M059J (cell line): ENCODE measurements at places on chromosomes 4 and X.

DNA sequence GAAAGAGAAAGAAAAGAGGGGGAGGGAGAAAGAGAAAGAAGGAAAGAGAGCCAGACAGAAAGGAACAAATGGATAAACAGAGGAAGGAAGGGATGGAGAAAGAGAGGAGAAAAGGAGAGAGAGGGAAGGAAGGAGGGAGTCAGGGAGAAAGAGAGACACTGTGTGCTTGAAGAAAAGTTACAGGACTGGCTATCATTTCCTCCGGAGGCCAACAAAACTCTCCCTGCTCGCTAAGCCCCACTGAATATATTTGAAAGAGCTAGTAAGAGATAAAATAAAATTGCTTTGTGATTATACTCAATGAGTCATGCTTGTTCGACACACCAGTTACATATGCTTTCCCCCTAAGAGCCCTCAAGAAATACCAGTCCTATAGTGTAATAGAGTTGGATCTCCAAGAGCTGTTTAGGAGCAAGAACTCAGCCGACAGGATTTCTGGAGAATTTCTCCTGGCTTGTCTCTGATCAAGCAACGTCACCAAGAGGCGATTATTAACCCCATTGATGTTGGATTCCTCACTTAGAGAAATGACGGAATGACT, 102.2 kb downstream of the MXRA5 start:
- DNase-seq: peak; percentile 86

GRCh38 chrX:135974279-135974856, 580 bp upstream of the MMGT1 start:
- DNase-seq: peak; percentile 54

GRCh38 chr4:4800646-4801408, 58.6 kb upstream of the MSX1 start:
- DNase-seq: peak; percentile 24

- no peak for DNase-seq
These were observed 53.5 kb upstream of the ACSL1 start for GRCh38 chr4:184879271-184879670.

DNA sequence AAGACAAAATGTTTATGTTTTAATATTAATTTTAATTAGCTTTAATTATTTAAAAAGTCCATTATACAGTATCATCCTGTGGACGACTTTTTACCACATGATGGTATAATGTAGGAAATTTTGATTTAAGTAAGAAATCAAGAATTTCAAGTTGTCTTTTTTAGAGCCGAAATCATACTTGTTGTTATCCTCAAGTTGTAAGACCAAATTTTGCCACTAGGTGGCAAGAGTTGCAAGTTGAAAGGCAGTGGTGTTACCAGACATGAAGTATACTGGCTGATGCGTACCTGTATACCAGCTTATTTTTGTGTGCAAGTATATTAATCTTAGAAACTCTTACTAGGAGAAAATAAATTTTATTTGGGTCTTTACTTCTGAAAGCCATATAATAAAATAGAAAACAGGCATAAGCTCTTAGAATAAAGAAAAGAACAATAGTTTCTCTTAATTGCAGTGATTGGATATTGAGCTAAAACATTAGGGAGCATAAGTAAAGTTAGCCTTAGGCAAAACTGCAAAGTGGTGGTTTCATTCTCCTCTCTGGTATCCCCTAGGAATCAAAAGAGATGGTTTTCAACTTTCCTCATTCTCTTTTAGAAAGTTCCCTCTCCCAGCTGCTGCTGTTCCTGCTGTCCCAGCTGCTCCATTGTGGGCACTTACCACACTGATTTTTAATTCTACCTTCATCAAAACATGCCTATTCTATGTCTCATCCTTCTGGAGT, 118.0 kb upstream of the WDFY3 start:
- peak; percentile 65 for DNase-seq

- no peak for DNase-seq
These were observed 95.9 kb upstream of the SCOC start for GRCh38 chr4:140277576-140277975.

GRCh38 chr4:3237266-3237665, 11.7 kb upstream of the MSANTD1 start:
- no peak for DNase-seq

DNA sequence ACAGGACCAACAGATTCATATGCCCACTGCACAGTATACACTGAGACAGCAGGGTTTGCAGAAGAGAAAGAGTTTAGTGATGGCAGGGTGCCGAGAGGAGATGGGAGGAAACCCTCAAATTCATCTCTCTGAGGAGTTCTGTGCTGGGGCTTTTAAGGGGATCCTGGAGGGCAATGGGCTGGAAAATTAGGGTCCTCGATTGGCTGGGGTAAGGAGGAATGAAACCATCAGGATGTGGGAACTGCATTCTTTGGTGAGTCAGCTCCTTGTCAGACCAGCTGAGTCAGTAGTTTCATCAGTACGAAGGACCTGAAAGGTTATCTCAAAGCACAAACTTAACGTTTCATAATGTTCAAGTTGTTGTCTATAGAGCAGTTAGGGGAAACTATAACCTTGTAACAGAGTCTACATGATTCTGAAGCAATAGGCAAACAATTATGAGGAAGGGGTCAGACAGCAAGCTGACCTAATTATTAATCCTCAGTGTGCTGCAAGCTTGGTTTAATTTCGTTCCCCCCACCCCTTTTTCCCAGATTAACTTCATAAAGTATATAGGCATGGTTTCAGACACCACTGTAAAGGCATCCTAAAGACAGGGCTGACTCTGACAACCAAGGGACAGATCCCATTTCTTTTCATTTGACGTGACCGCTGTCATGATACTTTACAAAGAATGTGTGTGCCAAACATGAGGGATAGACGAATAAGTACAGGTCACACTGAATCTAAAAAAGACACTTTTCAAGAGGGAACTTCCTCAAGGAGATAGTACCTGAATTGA, 1.5 kb upstream of the MSMO1 start:
- peak; percentile 93 for DNase-seq

GRCh38 chr4:55258152-55258865, 87.7 kb upstream of the SRD5A3 start:
- DNase-seq: peak; percentile 7

- no peak for DNase-seq
These were observed 9.7 kb upstream of the EOLA2 start for GRCh38 chrX:149948016-149948415.

- DNase-seq: no peak
These were observed 24.1 kb downstream of the OPHN1 start for GRCh38 chrX:68409194-68409593.

DNA sequence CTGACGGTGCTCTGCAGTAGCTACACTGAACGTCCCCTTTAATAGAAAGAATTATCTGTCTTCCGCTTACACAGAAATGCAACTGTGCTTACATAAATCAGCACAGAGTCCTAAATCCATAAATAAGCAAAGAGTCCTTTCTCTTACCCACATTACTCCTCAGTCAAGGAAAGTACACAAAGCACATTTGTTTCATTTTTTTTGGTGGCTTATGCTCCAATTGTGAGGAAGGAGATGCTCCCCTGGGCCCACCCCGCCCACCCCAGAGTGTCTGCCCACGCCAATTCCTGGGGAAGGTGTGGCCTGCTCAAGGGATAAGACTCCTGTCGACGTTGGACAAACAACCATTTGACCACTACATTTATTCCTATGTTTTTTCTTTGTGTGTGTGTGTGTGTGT, 53.8 kb downstream of the CPLX1 start:
- DNase-seq: no peak

DNA sequence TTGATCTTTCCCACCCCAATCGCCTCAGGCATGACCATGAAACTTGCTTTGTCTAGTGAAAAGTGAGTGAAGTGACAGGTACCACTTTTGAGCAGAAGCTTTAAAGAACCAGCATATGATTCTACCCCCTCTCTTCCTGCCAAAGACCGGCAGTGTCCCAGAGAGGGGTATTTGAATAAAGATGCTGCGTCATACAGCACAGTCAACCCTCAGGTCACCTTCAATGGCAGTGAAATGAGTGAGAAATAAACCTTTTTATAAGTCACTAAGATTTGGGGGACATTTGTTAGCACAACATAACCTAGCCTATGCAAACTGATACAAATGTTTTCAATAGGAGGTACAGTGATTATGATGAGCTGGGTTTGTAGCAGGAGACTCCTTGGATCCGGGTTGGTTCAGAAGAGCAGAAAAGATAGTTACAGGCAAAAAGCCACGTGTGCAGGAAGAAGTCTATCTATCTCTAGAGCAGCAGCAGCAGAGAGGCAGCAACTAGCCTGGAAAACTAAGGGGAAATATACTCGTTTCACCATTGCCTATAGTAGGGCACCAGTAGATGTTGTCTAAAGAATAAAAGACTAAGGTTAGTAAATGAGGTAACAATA, 30.3 kb upstream of the SPRY1 start:
- no peak for DNase-seq

GRCh38 chr4:20403846-20404245, 152.1 kb downstream of the SLIT2 start:
- no peak for DNase-seq

DNA sequence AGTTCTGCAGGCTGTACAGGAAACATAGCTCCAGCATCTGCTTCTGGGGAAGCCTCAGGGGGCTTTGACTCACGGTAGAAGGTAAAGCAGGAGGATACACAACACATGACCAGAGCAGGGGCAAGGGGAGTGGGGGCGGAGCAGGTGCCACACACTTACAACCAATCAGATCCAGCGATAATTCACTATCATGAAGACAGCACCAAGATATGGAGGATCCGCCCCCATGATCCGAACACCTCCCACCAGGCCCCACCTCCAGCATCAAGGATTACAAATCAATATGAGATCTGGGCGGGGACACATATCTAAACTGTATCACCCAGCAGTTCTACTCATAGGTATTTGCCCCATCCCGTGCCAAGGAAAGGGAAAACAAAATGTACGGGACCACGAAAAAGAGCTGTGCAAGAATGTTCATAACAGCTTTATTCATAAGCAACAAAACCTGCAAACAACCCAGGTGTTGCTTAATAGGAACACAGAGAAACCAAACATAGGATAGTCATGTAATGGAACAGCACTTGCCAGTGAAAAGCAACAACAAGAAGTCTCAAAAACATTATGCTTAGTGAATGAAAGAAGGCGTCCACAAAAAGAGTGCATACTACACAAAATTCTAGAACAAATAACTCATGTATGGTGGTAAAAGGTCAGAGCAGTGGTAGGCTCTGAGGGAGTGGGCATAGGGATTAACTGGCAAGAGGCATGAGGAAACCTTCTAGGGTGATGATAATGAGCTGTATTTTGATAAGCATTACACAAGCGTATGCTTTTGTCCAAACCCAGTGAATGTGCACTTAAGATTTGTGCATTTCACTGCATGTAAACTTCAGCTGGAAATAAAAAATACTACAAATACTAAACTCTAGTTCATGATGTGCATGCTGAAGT, 130.9 kb upstream of the FAM9B start:
- peak; percentile 17 for DNase-seq

GRCh38 chr4:138090150-138090917, 151.8 kb downstream of the SLC7A11 start:
- DNase-seq: peak; percentile 81

- peak; percentile 73 for DNase-seq
These were observed 57.3 kb downstream of the SH3BGRL start for GRCh38 chrX:81259020-81259713.

- no peak for DNase-seq
These were observed 2.8 kb downstream of the GAB1 start for GRCh38 chr4:143339497-143339896.

GRCh38 chr4:76485450-76485849, 50.4 kb downstream of the SHROOM3 start:
- peak; percentile 17 for DNase-seq

GRCh38 chrX:53186351-53186750, 38.7 kb downstream of the KDM5C start:
- DNase-seq: peak; percentile 70

- DNase-seq: no peak
These were observed 97.9 kb upstream of the ADAMTS3 start for GRCh38 chr4:72666910-72667309.

DNA sequence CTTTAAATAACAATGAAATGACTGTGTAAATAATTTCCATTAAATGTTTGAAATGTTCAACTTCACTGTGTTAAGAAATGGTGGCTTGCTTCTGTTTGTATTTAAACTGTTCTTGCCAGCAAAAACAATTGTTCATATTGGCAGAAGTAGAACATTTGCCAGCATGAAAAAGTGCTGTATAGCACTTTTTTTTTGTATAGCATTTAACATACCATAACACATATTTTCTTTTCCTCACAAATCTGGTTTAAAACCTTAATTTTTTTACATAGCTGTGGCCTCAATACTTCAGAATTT, 94.1 kb downstream of the COX18 start:
- no peak for DNase-seq

- no peak for DNase-seq
These were observed 623.5 kb upstream of the NR3C2 start for GRCh38 chr4:149065753-149066152.

DNA sequence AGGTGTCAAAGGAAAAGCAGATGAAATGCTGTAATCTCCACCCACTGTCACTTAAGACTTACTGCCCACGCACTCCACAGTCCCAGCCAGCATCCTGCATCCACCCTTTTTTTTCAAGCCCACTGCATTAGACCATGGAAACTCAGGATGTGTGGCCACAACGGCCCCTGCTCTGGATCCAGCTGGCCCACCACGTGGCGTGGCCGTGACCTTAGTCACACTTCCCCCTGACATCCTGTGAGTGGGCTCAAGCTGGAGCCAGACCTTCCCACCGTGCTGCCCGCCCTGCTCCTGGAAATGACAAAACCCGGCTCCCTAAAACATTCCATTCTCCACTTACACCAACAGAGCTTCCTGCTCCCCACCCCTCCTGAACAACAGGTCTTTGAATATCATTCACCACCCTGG, 588.3 kb upstream of the DIPK2B start:
- no peak for DNase-seq

DNA sequence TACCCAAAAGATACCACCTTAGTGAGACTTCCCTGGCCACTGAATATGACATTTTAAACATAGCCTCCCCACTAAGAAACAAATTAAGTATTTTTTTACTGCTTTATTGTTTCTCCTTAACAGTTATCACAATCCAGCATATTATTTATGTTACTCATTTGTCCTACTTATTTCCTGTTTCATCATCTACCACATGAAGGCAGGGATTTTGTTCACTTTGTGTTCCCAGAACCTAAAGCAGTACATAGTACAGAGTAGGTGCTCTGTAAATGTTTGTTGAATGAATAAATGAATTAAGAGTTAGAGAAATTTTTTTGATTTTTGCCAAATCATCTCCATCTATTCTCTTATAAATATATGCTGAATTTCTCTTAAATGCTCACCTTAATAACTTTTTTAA, 318.4 kb upstream of the GIMD1 start:
- no peak for DNase-seq

GRCh38 chr4:185213877-185214276, 4.5 kb downstream of the SNX25 start:
- no peak for DNase-seq

GRCh38 chr4:40632080-40632479, 2.4 kb upstream of the RBM47 start:
- DNase-seq: no peak

GRCh38 chrX:37860721-37861120, 13.3 kb upstream of the DYNLT3 start:
- DNase-seq: peak; percentile 38
